ENCODE measurements at places on chromosomes 7 and 10. TPM values are rescaled to one million over a fixed set of nuclear protein-coding genes. Genes with fewer than 3 reads are reported as not detected.

DNA sequence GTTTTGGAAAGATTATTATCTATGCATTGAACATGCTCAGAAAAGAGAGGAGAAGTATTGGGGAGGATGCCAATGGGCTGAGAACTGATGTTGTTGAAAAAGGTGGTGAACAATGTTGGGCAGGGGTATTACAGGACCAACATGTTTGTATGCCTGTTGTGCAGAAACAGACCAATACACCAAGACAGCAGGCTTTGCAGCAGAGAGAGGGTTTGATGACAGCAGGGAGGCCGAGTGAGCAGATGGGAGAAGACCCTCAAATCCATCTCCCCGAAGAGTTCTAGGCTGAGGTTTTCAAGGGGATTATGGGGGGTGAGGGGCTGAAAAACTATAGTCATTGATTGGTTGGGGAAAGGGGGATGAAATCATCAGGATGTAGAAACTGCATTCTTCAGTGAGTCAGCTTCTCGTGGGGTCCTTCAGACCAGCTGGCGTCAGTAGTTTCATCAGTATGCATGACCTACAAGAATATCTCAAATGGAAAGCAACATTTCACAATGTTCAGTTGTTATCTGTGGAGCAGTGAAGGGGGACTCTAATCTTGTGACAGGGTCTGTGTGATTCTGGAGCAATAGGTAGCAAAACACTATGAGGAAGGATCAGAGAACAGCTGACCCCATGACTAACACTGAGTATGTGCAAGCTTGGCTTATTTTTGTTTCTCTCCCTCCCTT, 167.8 kb downstream of the BAMBI start:
- H3K36me3 ChIP-seq: no peaks in the 10 kb centered on the region
- no peak for DNase-seq

- no peaks in the 10 kb centered on the region for H3K36me3 ChIP-seq
- H3K4me3 ChIP-seq: no peak overlapping the region
- H3K27ac ChIP-seq: no peak overlapping the region
- peaks cover 9% of the 10 kb centered on the region for H3K4me1 ChIP-seq
- no peak for DNase-seq
Measured at GRCh38 chr10:112801748-112802147, 148.3 kb upstream of the TCF7L2 start.

DNA sequence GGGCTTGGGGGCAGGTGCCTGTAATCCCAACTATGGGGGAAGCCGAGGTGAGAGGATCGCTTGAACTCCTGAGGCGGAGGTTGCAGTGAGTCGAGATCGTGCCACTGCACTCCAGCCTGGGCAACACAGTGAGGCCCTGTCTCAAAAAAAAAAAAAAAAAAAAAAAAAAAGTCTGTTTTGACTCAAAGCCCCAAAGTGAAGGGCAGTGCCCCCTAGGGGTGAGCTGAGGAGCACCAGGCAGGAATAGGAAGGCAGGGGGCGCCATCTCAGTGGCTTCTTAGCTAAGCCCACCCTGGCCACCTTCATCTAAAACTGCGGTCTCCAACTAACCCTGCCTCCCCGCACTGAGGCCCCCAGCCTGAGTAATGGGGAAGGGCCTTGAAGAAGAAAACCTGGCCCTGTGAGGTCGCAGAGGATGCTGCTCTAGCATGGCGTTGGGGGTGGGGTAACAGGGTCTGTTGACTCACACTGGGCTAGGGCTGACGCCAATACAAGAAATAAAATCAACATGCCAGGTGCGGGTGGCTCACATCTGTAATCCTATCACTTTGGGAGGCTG, 9.8 kb downstream of the PODXL start:
- H3K36me3 ChIP-seq: no peaks in the 10 kb centered on the region
- H3K4me1 ChIP-seq: no peaks in the 10 kb centered on the region
- DNase-seq: peak; percentile 48
- H3K27me3 ChIP-seq: no peaks in the 10 kb centered on the region

- no peak overlapping the region for H3K4me3 ChIP-seq
- no peak for DNase-seq
- no peaks in the 10 kb centered on the region for H3K36me3 ChIP-seq
- H3K27ac ChIP-seq: no peak overlapping the region
- no peaks in the 10 kb centered on the region for H3K27me3 ChIP-seq
- H3K4me1 ChIP-seq: no peaks in the 10 kb centered on the region
Measured at GRCh38 chr7:40499718-40500117, 364.9 kb downstream of the SUGCT start.

DNA sequence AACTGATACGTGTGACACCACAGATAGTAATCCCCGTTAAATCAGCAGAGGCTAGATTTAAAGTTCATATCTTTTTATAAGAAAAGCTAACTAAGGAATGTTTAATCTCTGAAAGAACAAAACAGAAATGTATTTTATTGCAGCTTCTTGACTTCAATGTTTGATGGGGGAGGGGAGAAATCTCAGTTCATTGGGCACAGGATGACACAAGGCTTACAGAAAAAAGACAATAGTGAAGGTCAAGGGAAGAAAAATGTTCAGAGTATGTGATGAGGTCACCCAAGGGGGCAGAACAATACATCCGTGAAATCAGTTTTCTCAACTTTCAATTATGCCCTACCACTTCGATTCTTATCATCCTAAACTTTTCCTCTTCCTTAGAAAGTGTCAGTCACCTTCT, 102.9 kb downstream of the ELAPOR2 start:
- no peak overlapping the region for H3K27ac ChIP-seq
- DNase-seq: no peak
- no peaks in the 10 kb centered on the region for H3K27me3 ChIP-seq
- no peak overlapping the region for H3K4me3 ChIP-seq
- H3K36me3 ChIP-seq: no peaks in the 10 kb centered on the region

The FAM237B gene
- total RNA-seq: not detected

The SSC4D gene
- 0.86 TPM for total RNA-seq

GRCh38 chr10:35463878-35464277, 127.6 kb downstream of the CCNY start:
- H3K27me3 ChIP-seq: no peaks in the 10 kb centered on the region
- DNase-seq: no peak
- 0 out of 2 replicates have a peak, but pooled peaks cover 5% of the 10 kb centered on the region for H3K4me1 ChIP-seq
- H3K36me3 ChIP-seq: no peaks in the 10 kb centered on the region

DNA sequence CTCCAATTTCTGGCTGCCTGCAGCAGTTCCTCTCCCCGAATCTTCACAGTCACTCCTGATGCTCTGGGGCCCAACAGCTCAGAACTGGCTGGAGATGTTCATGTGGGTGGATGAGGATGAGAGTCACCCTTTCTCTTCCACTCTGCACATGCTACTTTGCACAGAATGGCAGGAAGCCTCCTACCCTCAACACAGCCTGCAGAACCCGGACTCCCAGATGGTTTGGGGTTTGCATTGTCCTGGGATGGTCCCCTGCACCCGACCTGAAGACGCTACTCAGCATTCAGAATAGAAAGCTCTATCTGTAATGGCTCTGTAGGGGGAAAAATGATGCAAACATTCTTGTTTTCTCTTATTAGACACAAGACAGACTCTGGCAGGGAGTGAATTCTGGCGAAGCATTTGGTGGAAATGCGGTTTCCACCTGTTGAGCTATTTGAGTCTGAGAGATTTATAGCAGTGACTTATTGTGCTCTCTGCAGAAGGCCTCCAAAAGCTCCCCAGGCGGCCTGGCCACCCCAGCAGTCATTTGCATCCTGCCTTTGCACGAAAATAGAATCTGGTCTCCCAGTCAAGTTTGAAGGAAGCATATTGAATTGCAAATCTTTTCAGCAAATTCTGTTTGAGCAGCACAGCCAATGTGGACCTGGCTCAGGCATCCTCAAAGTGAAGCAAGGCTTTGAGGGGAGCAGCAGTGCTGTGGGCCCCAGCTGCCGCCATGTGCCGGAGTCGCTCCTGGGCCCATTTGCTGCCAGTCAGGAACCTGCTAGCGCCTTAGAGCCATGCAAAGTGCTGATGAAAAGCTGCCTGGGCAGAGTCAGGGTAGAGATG, 309.3 kb downstream of the TCERG1L start:
- H3K4me3 ChIP-seq: no peak overlapping the region
- no peaks in the 10 kb centered on the region for H3K27me3 ChIP-seq
- H3K4me1 ChIP-seq: no peaks in the 10 kb centered on the region
- no peak overlapping the region for H3K27ac ChIP-seq
- H3K36me3 ChIP-seq: no peaks in the 10 kb centered on the region
- DNase-seq: no peak

DNA sequence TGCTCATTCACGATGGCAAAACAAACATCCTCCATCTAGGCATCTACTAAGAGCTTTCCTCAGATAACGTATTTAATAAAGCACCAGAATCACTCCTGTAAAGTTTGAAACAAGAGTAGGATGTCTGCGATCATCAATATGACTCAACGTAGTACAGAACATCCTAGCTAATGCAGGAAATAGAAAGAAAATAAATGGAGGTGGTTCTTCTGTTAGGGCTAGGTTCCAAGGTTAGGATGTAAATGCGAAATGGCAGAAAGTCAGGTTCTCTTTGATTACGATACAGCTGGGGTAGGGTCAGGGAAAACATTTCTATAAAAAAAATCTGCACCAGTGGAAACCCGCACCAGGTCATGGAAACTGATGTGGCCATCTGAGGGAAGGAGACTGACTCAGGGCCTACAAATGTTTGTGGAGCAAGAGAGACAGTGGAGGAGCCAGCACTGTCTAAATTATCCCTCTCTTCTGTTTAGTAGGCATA, 29.1 kb downstream of the CCDC6 start:
- H3K27me3 ChIP-seq: no peaks in the 10 kb centered on the region
- H3K36me3 ChIP-seq: no peaks in the 10 kb centered on the region
- H3K4me1 ChIP-seq: peaks cover 23% of the 10 kb centered on the region
- DNase-seq: peak; percentile 61

The RNF32 gene
- 2.2 TPM for total RNA-seq

GRCh38 chr10:52558090-52558489, 214.5 kb downstream of the MBL2 start:
- no peak overlapping the region for H3K27ac ChIP-seq
- no peak overlapping the region for H3K4me3 ChIP-seq
- H3K36me3 ChIP-seq: no peaks in the 10 kb centered on the region

GRCh38 chr10:42753507-42754154, 29.0 kb upstream of the BMS1 start:
- DNase-seq: no peak
- H3K4me3 ChIP-seq: peak overlapping the region; percentile 66
- H3K36me3 ChIP-seq: no peaks in the 10 kb centered on the region
- H3K27ac ChIP-seq: no peak overlapping the region
- H3K4me1 ChIP-seq: peaks cover 12% of the 10 kb centered on the region

DNA sequence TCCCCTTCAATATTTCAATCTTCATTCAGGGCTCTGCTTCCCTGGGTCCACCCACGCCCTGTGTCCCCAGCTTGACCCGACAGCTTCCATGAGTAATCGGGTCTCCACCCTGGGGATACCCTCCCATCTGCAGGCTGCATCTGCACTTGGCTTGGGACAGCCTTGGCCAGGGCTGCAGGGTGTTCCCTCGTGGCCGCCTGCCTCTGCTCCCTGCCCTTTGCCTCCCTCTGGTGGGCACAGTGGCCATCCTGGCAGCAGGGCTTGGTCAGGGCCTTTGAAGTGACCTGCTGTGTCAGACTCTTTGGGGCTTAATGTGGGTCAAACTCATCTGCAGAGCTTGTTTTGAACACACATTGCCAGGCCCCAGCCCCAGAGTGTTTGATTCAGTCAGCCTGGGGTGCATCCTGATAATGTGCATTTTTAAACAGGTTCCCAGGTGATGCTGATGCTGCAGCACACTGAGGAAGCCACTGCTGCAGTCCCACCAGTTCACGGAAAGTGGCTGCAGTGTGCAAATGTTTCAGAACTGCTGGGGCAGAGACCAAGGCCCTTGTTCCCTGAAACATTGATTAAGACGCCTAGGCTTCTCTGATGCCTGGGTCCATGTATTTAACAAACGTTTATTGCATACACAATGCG, 80.7 kb upstream of the SEC61G start:
- peak; percentile 78 for DNase-seq
- peak overlapping the region; percentile 96 for H3K27ac ChIP-seq
- H3K4me3 ChIP-seq: no peak overlapping the region
- H3K36me3 ChIP-seq: no peaks in the 10 kb centered on the region
- peaks cover 69% of the 10 kb centered on the region for H3K4me1 ChIP-seq
- H3K27me3 ChIP-seq: no peaks in the 10 kb centered on the region
